ENCODE measurements at places on chromosomes 3 and 15.
A peak's percentile ranks its signal among the peaks of the same experiment; 100 is the strongest.

DNA sequence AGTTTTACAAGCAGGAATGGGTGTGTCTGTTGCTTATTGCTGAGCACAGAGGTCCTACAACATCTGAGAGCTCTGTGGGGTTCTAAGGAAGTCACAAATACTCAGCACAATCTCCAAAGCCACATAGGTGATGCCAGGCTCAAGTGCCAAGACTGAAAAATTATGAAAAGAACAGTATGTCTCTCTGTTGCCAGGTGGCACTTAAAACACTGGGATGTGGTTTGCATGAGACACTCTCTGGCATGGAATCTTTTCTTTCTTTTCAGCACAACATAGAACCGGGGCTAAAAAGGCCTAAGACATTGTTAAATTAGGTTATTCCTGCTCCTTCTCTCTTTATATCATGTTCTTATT is 127.3 kb upstream of the PRICKLE2 start:
- no peak for DNase-seq

- DNase-seq, result peak; percentile 68
These were observed 22.6 kb upstream of the LIMD1 start for GRCh38 chr3:45571969-45572368.

GRCh38 chr3:74614107-74614967 is at the start of gene CNTN3:
Gene CNTN3 (minus strand): TSS chr3:74614659. CDS start chr3:74521112, 93,547 bp downstream.
- DNase-seq, result no peak

DNA sequence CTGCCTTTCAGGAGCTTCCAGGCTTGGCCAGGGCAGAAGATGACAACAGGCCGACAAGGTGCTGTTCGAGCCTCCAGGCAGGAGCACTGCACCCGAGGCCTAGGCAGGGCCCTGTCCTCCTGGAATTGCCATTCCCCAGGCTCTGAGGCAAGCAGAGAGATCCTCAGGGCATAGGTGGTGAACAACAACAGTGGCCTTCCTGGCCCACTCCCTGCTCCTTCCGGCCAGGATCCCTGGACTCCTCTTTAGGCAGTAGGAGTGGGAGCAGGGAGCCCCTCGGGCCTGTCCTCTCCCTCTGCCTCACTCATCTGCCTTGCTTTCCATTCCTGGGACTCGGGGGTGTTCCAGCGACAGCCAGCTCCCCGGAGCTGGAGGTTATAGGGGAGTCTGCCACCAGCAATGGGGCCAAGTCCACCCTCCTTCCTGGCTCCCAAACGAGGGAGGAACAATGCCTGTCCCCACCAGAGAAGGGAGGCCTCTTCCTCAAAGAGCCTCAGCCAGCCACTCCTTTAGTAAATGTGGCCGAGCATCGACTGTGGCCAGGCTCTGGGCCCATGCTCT is 135.0 kb downstream of the NUP210 start:
- DNase-seq, result no peak

DNA sequence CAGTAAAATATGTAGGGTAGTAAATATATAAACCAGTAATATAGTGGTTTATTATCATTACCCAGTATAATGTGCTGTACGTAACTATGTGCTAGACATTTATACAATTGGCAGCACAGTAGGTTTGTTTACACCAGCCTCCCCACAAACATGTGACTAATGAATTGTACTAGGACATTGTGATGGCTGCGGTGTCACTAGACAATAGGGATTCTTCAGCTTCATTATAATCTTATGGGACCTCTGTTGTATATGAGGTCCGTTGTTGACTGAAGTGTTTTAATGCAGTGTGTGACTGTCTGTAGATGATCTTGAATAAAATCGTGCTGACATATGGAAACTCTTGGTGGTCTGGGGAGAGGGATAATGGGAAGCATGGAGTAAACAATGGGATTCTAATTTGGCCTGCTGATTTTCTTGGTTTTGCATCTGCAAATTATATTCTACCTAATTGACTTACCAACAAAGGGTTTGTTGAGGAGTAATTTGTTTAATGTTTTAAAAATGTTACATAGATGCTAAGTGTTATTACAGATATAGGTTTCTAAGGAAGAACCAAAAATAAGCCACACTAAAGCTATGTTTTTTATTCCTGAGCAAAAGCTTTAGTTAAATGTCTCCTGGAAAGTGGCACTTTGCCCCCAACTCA is 496.5 kb upstream of the TBL1XR1 start:
- DNase-seq, result no peak

DNA sequence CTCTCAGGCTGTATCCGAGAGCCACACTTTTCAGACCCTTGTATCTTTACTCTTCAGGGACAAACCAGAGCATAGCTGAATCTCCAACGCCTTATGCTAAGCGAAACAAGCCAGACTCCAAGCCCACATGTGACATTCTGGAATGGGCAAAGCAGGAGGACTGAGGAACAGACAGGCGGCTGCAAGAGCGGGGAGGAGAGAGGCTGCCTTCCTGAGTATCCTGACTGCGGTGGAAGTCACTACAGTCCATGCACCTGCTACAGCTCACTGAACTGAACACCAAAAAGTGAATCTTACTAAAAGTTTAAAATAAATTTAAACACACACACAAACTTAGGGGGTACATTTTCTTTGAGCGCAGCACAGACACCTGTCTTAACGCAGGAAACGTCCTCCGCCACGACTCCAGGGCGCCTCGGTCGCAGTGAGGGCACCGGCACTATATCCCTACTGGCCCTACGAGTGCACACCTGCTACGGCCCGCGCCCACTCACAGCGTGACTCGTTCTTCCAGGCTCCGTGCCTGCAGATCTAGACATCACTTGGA is 1.4 kb downstream of the CYFIP1 start:
- DNase-seq, result peak; percentile 6

DNA sequence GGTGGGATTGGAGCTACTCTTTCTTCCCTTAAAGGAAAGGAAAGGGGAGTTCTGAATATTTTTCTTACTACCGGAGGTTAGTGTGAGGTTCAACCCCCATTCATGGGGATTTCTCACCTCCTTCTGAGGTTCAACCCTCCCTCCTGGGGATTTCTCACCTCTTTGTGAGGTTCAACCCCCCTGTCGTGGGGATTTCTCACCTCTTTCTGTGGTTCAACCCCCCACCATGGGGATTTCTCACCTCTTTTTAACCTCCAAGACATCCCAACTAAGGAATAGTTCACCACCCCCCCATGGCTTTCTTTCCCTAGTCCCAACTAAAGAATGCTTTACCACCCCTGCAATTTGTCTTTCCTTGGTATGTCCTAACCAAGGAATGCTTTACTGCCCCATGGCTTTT is 520.3 kb downstream of the EDEM1 start:
- DNase-seq, result no peak

GRCh38 chr15:31297575-31298456 is 28.8 kb upstream of the KLF13 start:
- DNase-seq, result peak; percentile 61

GRCh38 chr3:115445559-115445958 is 177.8 kb upstream of the GAP43 start:
- no peak for DNase-seq

- no peak for DNase-seq
These were observed 78.4 kb upstream of the PRR23E start for GRCh38 chr3:127114337-127115070.

GRCh38 chr3:134357261-134357913 is 16.9 kb downstream of the AMOTL2 start:
- no peak for DNase-seq

- DNase-seq, result no peak
These were observed 211.7 kb downstream of the ZIC1 start for GRCh38 chr3:147620906-147621305.

- no peak for DNase-seq
These were observed 2.2 kb upstream of the SLC12A8 start for GRCh38 chr3:125214738-125215137.

GRCh38 chr15:89194608-89195007 is 26.8 kb downstream of the RLBP1 start:
- DNase-seq, result no peak

- DNase-seq, result no peak
These were observed 3.1 kb downstream of the KIF7 start for GRCh38 chr15:89652131-89652530.

- DNase-seq, result no peak
These were observed 23.5 kb downstream of the MYO5A start for GRCh38 chr15:52505151-52505550.

GRCh38 chr3:107772016-107772415 is 249.3 kb downstream of the BBX start:
- no peak for DNase-seq

DNA sequence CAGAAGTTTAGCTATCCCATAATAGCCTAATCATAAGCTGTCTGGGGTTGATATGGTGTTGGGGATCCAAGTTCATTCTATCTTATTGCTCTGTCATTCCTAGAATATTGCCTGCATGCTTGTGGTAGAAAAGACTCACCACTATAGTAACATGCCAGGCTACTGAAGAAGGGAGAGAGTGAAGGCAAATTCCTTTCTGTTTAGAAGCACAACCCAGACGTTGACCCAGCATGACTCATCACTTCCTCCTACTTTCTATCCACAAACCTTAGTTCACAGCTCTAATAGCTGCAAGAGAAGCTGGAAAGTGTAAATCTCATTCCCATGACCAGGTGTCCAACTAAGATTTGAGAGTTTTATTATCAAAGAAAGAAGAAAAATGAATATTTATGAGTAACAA is 57.8 kb upstream of the NMD3 start:
- DNase-seq, result peak; percentile 56

- no peak for DNase-seq
These were observed 990.4 kb upstream of the CADM2 start for GRCh38 chr3:83968356-83968755.

DNA sequence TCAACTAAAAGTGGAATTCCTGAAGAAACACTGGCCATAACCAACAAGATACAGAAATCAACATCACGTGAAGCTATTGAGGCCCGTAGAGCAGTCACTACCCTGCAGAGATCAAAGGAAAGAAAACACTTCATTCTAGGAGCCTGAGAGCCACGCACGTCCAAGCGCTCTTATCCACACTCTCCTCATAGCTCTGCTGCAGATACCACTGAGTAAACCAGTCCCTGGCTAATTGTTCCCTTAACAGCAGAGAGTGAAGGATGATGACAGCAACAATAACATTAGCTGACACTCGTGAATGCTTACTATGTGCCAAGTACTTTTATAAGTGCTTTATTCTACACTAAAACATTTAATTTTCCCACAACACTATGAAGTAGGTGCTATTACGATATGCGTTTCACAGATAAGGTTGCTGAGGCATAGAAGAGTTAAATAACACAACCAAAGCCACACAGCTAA is 271.0 kb upstream of the GADL1 start:
- DNase-seq, result no peak

- DNase-seq, result no peak
These were observed 3.2 kb downstream of the MGLL start for GRCh38 chr3:127819086-127819485.

DNA sequence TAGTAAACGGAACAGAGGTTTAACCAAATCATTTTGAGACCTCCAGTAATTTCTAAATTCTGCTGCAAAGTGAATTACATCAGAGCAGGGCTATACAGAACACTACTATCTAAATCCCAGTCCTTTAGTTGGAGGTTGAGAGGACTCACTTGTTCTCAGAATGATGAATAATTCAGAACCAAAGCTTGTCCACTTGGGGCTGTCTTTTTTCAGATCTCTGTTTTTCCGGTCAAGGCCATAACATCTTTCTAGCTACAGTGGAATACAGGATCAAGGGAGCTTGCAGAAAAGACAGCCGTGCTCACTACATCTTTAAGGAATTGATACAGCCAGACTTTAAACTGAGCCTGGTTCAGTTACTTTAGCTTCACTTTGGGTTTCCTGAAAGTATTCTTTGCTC is 194.5 kb downstream of the EFHB start:
- no peak for DNase-seq

- no peak for DNase-seq
These were observed 74.5 kb downstream of the FOXP1 start for GRCh38 chr3:71509066-71509465.

- DNase-seq, result no peak
These were observed 133.0 kb upstream of the PRR20G start for GRCh38 chr3:127420829-127421228.

All from SW480 (cell line).